Dorsolateral prefrontal cortex (tissue), 122 donors: ENCODE measurements at places on chromosomes 13 and 19. TPM values are rescaled to one million over a fixed set of nuclear protein-coding genes. Genes with fewer than 3 reads are reported as not detected.

GRCh38 chr19:1411255-1412191 is 4.1 kb downstream of the DAZAP1 start:
- peak; percentile 94 for DNase-seq

DNA sequence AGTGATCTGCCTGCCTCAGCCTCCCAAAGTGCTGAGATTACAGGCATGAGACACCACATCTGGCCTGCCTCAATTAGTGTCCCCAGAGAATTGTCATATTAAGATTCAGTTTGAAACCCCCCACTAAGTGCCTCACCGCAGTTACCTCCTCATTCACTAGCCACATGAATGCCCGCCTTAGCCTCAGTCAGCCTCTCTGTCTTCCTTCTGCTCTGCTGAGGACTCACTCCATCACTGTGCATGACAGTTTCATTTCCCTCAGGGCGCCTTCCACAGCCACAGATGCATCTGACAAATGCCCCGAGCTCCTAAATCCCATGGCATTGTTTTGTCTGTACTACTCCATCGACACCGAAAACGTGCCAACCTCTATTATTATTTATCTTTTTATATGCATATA is 23.3 kb downstream of the MIPEP start:
- DNase-seq: no peak

- no peak for DNase-seq
These were observed 136.3 kb downstream of the KLF5 start for GRCh38 chr13:73195091-73195490.

ATP5F1D gene
- total RNA-seq: 230 TPM

DACT3 gene
- total RNA-seq: 71.1 TPM
